GM23248 (cell line): ENCODE measurements at places on chromosomes 12 and 14.

DNA sequence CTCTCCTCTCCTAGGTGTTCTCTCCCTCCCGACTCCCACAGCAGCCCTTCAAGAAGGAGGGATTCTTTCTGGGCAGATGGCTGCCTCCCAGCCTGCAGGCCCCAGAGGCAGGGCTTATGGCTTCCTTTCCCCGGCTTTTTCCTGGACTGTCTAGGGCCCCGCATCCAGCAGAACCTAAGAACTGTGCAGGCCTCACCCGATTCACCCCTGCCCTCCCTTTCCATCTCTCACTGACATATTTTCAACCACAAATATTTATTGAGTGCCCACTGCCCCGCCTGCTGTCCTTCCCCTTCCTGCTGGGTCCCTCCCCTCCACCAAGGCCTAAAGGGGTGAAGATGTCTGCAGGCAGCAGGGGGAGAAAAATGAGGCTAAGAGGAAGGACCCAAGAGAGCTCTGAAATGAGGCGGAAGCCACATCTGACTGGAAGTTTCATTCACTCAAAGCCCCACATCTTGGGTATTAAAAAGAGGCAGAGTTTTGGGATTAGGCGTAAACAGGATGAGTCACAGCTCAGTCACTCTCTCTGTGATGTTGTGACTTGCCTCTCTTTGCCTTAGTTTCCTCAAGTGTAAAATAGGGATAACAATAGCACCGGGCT lies 2.9 kb downstream of the SCNN1A start:
- peak; percentile 82 for DNase-seq

DNA sequence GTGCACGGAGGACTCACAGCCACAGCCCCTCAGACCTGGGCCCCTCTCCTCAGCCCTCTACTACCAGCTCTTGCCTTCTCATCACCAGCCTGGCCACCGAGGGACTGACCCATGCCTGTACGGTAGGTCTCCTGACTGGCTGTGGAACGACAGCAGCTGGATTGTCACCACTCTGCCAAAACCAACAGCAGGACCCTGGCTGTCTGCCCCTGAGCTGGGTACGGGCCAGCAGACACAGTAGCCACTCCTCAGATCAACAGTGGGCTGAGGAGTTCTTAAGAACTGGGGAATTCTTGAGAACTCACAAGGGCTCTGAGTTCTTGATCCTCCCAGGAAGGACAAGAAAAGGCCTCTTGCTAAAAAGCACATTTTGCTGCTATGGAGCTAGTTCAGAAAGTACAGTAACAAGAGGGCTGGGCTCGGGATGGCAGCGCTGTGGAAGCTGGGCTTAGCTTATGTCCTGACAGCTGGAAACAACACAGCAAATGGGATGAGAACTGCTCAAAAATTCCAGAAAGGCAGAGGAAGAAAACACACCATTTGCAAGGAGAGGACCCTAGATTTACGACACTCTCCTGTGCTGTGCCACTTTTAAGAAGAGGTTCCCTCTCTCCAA lies 176.4 kb downstream of the ANO2 start:
- no peak for DNase-seq

DNA sequence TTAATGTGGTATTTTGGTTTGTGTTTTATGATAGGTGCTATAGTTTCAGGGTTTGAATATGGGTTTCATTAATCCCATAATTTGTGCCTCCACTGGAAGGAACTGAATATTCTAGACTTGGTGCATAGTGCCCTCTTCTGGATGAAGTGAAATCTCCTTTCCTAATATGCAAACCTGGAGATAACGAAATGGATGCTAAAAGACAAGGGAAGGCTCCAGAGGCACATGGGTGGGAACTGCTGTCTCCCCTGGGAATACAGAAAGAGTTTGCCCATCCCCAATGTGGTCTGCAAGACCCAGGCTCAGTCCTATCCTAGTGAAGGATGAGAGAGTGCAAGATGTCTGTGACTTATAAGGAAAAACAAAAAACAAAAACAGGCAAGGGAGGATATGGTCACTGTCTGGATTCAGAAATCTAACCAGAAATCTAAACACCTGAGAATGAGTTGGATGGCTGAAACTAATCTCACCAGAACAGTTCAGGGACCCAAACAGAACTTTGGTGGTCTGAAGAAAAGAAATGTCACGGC lies 142.3 kb upstream of the TMPO start:
- DNase-seq = peak; percentile 66

DNA sequence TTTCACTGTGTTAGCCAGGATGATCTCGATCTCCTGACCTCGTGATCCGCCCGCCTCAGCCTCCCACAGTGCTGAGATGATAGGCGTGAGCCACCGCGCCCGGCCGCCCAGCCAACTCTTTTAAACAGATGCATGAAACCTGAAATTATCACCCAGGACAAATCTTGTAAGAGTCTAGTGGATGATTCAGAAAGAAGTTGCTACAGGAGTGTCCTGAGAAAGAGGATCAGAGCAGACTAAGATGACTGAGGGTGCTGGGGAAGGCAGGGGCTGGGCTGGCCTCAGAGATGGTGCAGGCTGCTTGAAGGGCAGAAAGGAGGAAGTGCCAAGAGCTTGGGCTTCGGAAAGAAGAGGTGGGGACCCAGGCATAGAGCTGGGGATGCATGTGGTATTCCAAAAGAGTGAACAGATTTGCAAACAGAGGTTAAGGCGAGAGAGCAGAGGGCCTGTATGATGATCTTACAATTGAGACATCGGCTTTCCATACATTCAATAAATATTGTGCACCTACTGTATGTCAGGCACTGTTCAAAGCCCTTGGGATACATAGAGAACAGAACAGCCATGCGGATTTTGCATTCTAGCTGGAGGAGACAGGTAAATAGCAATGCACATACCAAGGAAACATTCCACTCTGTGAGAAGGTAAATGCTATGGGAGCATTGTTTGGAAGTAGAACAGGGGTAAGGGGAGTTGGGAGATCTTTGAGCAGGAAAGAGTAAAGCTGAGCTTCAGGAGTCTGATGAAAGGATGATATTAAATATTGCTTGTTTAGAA lies 7.4 kb upstream of the CD9 start:
- no peak for DNase-seq
